ENCODE measurements at places on chromosomes 7 and 10.
A peak's percentile ranks its signal among the peaks of the same experiment; 100 is the strongest.

- DNase-seq, result peak; percentile 52
Observed at GRCh38 chr7:44145969-44146911, 5.1 kb upstream of the MYL7 start.

DNA sequence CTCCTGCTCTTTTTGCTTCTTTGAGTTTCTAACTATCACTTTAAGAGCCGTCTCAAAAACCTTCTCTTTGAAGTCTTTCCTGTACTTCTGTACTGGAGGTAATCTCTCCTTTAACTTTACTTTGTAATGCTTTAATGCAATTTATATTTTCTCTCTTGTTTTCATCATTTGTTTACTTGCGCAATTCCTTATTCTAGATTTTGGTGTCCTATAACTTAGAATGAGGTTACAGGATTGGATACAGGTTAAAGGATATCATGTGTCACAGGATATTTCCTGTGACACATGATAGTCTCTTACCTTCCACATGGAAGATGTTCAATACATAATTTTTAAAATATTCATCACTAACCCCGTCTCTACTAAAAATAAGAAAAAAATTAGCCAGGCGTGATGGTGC, 42.4 kb upstream of the CPN1 start:
- DNase-seq, result no peak

DNA sequence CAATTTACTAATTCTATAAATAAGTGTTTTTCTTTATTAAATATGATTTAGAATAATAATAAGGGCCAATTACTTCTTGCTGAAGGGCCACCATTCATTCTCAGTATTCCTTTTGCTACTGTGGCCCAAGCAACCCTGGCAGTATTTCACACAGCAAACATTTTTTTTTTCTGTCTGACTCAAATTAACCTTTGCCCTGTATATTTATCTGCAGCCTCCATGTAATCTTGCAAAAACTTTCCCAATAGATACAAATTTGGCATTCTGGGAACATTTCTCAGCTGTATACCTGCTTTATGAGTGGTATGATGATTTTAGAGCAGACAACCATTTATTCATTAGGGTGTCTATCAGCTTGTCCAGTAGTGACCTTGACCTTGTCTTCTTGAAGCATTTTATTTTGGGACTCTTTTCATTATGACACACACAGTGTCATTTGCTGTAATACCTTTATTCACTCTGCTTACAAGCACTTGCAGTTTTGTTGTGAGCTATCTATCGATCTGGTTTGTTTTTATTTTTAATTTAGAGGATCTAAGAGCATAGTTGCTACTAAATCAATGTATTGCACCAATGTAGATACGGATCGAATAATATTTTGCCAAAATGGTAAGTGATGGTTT, 159.7 kb upstream of the PLXDC2 start:
- no peak for DNase-seq

DNA sequence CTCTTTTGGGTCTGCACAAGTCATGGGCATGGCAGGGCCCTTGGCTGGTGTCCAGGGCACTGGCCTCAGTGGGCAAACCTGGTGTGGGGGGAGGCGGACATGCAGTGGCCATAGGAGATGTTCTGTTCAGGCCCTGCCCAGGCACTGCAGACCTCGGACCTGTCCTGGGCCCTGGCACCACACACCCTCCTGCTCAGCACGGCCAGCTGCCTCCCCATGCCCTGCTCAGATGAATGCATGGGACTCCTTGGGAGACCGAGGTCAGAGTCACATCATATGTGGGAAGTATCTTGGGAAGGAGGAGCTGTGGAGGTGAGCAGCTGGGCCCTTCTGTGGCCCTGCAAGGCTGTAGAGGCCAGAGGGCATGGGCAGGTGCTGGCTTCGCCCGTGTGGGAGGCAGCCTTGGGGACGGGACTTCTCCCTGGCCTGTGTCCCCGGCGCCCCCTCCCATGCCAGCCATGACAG, 130.8 kb downstream of the VIPR2 start:
- no peak for DNase-seq

- DNase-seq, result no peak
Observed at GRCh38 chr10:35607475-35608327, 2.6 kb downstream of the GJD4 start.

GRCh38 chr7:47905076-47905920, 43.0 kb downstream of the PKD1L1 start:
- no peak for DNase-seq

- no peak for DNase-seq
Observed at GRCh38 chr10:98587156-98587837, 140.6 kb upstream of the HPS1 start.

DNA sequence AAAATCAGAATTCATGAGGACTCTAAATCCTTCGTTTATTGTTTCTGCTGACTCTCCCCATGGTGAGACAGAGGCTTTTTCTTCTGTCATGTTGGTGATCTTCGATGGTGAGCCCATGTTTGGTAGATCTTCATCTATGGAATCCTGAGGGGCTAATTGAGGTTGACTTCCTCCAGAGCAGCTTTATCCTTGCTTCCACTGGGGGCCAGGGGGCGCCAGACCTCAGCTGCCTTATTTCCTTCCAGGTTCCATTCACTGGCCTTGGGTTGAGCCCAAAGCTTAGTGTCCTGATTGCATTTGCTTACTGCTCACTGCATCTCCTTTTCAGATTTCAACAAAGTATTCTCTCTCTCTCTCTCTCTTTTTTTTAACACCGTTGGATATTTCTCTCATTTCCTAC, 80.7 kb downstream of the GCC1 start:
- peak; percentile 15 for DNase-seq

DNA sequence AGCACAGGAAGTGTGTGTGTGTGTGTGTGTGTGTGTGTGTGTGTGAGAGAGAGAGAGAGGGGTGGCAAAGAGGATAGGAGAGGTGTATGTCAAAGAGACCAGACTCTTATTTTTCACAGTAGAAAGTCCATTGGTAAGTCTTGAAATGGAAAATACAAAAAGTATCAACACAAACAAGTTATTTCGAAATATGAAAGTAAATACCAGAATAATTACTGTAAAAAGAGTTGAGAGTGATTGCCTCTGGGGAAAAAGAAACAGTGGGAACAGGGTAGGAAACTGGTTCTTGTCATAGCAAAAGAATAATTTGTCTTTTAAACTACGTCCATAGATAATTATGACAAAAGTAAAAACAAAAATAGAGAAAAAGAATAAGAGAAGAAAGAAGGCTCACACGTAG, 29.0 kb upstream of the EIF5AL1 start:
- no peak for DNase-seq

DNA sequence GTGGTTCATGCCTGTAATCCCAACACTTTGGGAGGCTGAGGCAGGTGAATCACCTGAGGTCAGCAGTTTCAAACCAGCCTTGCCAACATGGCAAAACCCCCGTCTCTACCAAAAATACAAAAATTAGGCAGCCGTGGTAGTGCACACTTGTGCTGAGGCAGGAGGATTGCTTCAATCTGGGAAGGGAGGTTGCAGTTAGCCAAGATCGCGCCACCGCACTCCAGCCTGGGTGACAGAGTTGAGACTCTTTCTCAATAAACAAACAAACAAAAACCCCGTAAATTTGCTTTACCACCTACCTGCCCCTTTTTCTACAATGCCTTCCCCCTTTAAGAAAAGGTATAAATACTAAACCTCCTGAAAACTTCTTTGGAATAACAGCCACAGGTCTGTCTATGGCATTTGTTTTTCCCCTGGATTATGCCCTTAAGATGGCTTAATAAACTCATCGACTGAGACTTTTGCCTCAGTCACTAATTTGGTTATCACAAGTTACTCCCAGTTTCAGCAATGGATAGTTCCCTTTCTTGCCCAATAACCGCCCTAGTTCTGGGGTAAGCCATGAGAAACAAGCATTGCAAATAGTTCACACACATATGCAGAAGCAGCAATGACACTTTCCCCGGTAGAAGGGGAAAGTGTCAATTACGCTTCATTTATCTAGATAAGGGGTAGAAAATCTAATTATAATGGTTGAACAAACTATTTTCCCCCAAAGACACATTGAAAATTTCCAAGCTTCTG, 52.8 kb upstream of the SVIL start:
- DNase-seq, result no peak

DNA sequence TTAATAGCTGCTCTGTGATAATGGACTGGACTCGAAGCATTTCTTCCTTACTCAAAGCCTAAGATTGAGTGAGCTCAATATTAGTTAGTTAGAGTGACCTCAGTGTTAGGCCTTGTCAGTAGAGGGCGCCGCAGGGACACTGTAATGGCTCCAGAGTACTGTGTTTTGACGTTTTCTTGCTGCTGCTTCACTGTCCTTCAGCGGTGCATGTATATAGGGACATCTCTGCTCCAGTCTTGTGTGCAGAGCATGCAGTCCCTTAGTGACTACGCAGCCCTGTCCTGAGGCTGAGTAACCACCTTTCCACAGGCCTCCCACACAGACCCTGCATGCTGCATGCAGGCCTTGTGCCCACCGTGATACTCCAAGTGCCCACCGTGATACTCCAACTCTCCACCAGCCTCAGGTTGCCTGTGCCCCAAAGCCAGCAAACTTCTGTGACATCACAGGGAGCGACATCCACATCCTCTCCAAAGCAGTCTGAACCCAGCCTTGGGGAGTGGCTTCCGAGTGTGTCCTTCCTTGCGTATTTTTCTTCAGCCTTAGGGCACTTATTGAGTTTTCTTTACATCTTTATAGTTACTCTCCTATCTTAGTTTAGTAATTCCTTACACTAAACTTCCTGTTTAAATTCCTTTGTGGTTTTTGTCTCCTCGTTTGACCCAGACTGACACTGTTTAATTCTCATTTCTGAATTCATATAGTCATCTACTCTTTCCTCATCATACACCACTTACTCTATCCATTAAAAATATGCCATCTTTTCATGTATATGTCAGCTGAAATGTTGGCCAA, 118.2 kb downstream of the JAZF1 start:
- peak; percentile 66 for DNase-seq

DNA sequence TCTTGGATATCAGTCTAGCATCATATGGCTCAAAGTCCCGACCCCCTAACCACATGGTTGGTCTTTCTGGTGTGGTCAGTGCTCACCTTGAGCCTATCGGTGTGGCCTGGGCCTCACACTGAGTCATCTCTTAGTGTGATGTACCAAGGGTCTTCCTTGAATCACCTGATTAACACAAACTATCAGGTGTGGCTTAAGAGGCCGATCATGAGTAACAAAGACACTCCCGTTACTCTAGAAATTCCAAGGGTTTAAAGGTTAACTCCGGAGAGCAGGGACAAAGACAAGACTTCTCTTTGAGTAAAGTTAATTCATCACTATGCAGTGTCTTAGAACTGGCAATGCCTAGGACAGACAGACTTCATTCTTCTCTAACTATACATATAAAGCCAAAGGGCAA, 52.3 kb upstream of the ARMC3 start:
- peak; percentile 77 for DNase-seq

DNA sequence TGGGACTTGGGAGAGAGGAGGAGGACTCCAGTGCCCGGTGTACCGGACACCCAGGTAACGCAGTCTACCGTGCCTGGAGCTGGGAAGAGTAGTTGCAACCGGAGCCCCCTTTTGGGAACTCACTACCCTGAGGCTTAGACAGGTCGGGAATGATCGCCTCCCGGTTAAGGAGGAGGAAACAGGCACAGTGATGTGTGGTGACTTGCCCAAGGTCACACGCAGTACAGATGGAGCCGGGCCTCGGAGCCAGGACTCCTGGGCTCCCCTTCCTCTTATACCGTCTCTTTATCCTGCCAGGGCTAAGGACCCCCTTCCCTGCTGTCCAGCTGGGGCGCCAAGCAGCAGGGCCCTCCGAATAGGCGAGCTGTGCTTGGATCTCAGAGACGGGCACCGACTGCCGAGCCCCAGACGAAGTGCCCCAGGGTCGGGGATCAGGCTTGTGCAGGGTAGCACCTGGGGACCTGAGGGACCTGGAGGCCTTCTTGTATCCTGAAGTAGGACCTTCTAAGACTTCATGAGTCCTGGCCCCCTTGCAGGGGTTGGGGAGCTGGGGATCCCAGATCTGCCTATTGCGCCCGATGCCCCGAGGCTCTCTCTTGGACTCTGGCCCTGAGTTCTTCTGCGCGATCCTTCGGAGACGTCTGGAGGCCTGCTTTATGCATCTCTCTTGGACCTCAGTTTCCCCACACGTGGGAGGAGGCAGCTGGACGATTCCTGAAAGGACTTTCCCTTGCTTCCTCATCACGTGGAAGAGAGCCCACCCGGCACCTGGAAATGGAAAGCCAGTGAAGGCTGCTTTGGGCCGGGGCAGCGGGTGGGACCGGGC, 767 bp upstream of the CYP26A1 start:
- no peak for DNase-seq

- no peak for DNase-seq
Observed at GRCh38 chr10:52447931-52448353, 133.9 kb downstream of the DKK1 start.

Data from kidney tubule cell (primary cell).